ENCODE measurements at places on chromosomes 1 and 21. TPM values are rescaled to one million over a fixed set of nuclear protein-coding genes. Genes with fewer than 3 reads are reported as not detected.

GRCh38 chr1:55326496-55327243 lies 111.5 kb upstream of the USP24 start:
- H3K36me3 ChIP-seq, result no peaks in the 10 kb centered on the region
- no peaks in the 10 kb centered on the region for H3K27me3 ChIP-seq
- no peak overlapping the region for H3K4me3 ChIP-seq
- H3K27ac ChIP-seq, result no peak overlapping the region
- DNase-seq, result no peak
- peaks cover 3% of the 10 kb centered on the region for H3K4me1 ChIP-seq

Gene TMEM53
- 7.2 TPM for total RNA-seq

DNA sequence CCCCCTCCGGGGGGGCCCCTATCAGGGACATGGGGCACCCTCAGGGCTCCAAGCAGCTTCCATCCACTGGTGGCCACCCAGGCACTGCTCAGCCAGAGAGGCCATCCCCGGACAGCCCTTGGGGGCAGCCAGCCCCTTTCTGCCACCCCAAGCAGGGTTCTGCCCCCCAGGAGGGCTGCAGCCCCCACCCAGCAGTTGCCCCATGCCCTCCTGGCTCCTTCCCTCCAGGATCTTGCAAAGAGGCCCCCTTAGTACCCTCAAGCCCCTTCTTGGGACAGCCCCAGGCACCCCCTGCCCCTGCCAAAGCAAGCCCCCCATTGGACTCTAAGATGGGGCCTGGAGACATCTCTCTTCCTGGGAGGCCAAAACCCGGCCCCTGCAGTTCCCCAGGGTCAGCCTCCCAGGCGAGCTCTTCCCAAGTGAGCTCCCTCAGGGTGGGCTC lies 34.9 kb downstream of the TRIM11 start:
- H3K27ac ChIP-seq, result no peak overlapping the region
- H3K36me3 ChIP-seq, result no peaks in the 10 kb centered on the region
- no peaks in the 10 kb centered on the region for H3K4me1 ChIP-seq
- no peak for DNase-seq

DNA sequence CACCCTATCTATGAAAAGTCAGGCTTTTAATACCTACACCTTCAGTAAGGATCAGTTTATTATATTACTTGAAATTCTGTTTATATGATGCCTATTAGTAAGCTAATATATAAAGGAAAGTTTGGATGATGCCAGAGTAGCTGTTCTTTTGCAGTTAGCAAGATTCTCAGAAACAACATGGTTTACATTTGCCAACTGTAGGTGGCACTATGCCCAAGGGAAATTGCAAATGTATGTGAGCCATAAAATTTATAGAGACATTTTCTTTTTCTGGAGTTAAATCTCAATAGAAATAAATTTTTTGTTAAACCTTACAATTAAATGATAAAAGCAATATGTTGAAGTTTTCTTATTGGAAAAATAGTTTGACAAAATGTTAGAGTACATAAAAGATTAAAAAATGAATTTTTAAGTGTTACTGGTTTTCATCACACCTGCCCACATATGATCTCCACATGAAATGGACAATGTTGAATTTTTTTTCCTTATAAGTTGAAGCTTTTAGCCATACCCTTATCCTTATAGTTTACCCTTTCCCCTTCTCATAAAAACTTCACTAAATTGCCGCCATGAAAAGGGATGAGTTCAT lies 32.1 kb upstream of the EPHX4 start:
- DNase-seq, result no peak
- H3K27me3 ChIP-seq, result no peaks in the 10 kb centered on the region
- no peaks in the 10 kb centered on the region for H3K4me1 ChIP-seq
- H3K27ac ChIP-seq, result no peak overlapping the region

Gene RAB42
- 13.2 TPM for total RNA-seq

Gene RASAL2
- 22.3 TPM for total RNA-seq

DNA sequence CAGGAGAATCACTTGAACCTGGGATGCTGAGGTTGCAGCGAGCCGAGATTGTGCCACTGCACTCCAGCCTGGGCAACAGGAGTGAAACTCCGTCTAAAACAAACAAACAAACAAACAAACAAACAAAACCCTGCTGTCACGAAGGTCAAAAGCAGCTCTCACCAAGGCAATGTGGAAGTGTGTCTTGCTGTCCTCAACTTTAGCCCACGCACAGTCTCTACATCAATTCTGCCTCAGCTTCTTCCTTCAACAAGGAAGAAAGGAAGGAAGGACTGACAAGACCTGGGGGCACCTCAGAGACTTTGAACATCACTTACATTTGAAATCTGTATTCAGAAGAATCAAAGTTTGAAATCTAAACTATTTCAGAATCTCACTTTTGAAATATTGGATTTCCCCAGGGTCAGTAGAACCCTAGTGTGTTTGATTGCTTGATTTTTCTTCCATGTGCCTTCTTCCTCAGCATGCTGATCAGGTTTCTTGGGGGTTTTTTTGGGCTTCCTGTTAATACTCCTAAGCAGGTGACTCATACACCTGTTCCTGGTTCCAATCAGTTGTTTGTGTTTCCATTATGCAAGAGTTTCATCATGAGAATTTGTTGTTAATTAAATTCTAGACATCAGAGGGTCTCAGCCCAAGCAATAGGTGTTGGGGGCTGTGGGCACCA lies 6.5 kb upstream of the CSTB start:
- H3K27me3 ChIP-seq, result no peaks in the 10 kb centered on the region

GRCh38 chr1:211182746-211183145 lies 48.8 kb upstream of the KCNH1 start:
- no peak overlapping the region for H3K27ac ChIP-seq
- no peaks in the 10 kb centered on the region for H3K36me3 ChIP-seq
- no peak for DNase-seq
- no peak overlapping the region for H3K4me3 ChIP-seq
- no peaks in the 10 kb centered on the region for H3K27me3 ChIP-seq

- no peaks in the 10 kb centered on the region for H3K4me1 ChIP-seq
- H3K27me3 ChIP-seq, result no peaks in the 10 kb centered on the region
- H3K27ac ChIP-seq, result no peak overlapping the region
- DNase-seq, result no peak
- H3K36me3 ChIP-seq, result peaks cover 7% of the 10 kb centered on the region
Measured at GRCh38 chr1:235207209-235207565, 46.1 kb upstream of the RBM34 start.

Data from H9 (cell line).